ENCODE measurements at places on chromosomes 7 and 10. TPM values are rescaled to one million over a fixed set of nuclear protein-coding genes. Genes with fewer than 3 reads are reported as not detected.

Gene TRPV5
- not detected for total RNA-seq

Gene LRRC18
- total RNA-seq: 3.3 TPM

Gene SEC24C
- total RNA-seq: 71.4 TPM

Gene SFTPA1
- 10,352 TPM for total RNA-seq

Gene TMEM139
- 25.9 TPM for total RNA-seq

Gene CCDC146
- 17.3 TPM for total RNA-seq

Gene SPDYE5
- total RNA-seq: not detected

Gene AS3MT
- total RNA-seq: 1.9 TPM

Gene ARF5
- total RNA-seq: 88.6 TPM

Gene NUTM2A
- total RNA-seq: 2.3 TPM

Gene OR2A5
- total RNA-seq: not detected

Gene ZNF775
- 4.5 TPM for total RNA-seq

Gene PDE6C
- not detected for total RNA-seq

Gene TMEM26
- total RNA-seq: 1.1 TPM

Gene GNAT3
- not detected for total RNA-seq

Gene JAKMIP3
- total RNA-seq: 0.18 TPM

Gene PDZD8
- 29.4 TPM for total RNA-seq

Gene LIPJ
- total RNA-seq: 0.09 TPM

Gene GPR37
- total RNA-seq: 0.59 TPM

Gene FKBP14
- 11.7 TPM for total RNA-seq

Gene GIMAP8
- 44.4 TPM for total RNA-seq

Gene OR2A7
- 12.1 TPM for total RNA-seq

Gene CPA2
- not detected for total RNA-seq

Gene MINDY4
- 13.8 TPM for total RNA-seq

Gene EBLN1
- total RNA-seq: not detected

Gene MBL2
- not detected for total RNA-seq

Gene RASSF4
- 49.0 TPM for total RNA-seq

Gene ZCWPW1
- 4.9 TPM for total RNA-seq

Gene TMEM229A
- not detected for total RNA-seq

Gene GATA3
- total RNA-seq: 4.6 TPM

Gene PON1
- total RNA-seq: 0.24 TPM
